ENCODE measurements at places on chromosomes 16 and 17. TPM values are rescaled to one million over a fixed set of nuclear protein-coding genes. Genes with fewer than 3 reads are reported as not detected.

GRCh38 chr17:71111934-71112333 is 942.6 kb downstream of the KCNJ2 start:
- peaks cover 19% of the 10 kb centered on the region for H3K4me1 ChIP-seq
- no peaks in the 10 kb centered on the region for H3K36me3 ChIP-seq
- peak overlapping the region; percentile 39 for H3K27ac ChIP-seq
- H3K27me3 ChIP-seq, result no peaks in the 10 kb centered on the region
- DNase-seq, result no peak

GRCh38 chr16:15686287-15686686 is 36.2 kb downstream of the NDE1 start:
- H3K4me1 ChIP-seq, result peaks cover 3% of the 10 kb centered on the region
- DNase-seq, result no peak
- no peak overlapping the region for H3K27ac ChIP-seq
- H3K36me3 ChIP-seq, result no peaks in the 10 kb centered on the region
- H3K4me3 ChIP-seq, result no peak overlapping the region

ABAT gene
- total RNA-seq, result 0.95 TPM

DNA sequence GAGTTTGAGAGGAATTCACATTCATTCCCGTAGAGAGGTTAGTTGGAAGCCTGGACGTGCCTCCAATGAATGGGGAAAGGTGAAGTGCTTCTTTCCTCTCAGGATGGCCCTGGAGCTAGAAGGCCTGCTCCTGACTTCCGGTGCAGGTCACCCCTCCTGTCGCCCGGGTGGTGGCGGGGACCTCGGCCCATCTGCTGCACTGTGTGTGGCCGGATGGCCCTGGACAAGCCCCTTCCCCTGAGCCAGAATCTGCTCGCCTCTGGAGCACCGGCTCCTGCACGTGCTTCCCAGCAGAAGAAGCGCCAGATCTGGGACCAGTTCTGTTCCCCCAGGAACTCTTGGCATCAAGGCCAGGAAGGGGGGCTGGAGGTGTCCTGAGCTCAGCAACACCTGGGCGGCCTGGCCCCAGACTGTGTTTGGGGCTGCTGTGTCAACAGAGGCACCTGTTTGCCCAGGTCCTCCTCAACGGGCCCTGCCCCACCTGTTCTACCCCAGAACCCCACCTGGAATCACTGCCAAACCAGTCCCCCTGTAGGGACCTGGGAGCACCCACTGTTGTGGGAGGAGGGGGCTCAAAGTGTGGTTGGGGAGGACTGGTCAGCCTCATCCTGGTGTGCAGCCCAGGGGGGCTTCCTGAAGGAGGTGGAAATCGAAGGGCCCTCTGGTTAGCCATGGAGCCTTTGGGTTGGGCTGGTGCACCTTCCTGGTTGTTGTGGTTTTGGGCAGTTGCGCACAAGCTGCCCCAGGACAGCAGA is 5.1 kb upstream of the PERCC1 start:
- DNase-seq, result no peak
- no peak overlapping the region for H3K4me3 ChIP-seq
- H3K27me3 ChIP-seq, result no peaks in the 10 kb centered on the region
- no peaks in the 10 kb centered on the region for H3K36me3 ChIP-seq

TBC1D26 gene
- not detected for total RNA-seq

DNA sequence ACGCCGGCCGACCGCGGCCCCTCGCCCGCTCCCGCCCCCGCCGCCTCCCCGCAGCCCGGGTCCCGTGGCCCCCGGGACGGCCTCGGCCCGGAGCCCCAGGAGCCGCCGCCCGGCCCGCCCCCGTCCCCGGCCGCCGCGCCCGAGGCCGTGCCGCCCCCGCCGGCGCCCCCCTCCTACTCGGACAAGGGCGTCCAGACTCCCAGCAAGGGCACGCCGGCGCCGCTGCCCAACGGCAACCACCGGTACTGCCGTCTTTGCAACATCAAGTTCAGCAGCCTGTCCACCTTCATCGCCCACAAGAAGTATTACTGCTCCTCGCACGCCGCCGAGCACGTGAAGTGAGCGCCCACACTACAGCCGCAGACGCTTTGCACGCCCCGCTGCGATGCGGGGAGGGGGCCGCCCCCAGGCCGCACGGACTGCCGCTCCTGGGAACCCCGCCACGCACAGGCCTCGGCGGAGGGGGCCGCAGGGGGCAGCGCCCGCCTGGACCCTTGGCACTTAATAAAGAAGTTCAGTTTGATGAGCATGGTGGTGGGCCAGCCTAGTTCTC is 35.5 kb upstream of the ZC3H18 start:
- H3K27me3 ChIP-seq, result peaks cover 7% of the 10 kb centered on the region
- no peak overlapping the region for H3K27ac ChIP-seq
- 0 out of 2 replicates have a peak, but pooled peaks cover 6% of the 10 kb centered on the region for H3K4me1 ChIP-seq
- peak; percentile 19 for DNase-seq
- H3K4me3 ChIP-seq, result peak overlapping the region; percentile 69
- H3K36me3 ChIP-seq, result no peaks in the 10 kb centered on the region

GRCh38 chr17:1810450-1811103 is 19.1 kb downstream of the SMYD4 start:
- no peaks in the 10 kb centered on the region for H3K27me3 ChIP-seq
- no peak overlapping the region for H3K4me3 ChIP-seq
- no peak overlapping the region for H3K27ac ChIP-seq
- H3K4me1 ChIP-seq, result peaks cover 8% of the 10 kb centered on the region
- DNase-seq, result no peak

DNA sequence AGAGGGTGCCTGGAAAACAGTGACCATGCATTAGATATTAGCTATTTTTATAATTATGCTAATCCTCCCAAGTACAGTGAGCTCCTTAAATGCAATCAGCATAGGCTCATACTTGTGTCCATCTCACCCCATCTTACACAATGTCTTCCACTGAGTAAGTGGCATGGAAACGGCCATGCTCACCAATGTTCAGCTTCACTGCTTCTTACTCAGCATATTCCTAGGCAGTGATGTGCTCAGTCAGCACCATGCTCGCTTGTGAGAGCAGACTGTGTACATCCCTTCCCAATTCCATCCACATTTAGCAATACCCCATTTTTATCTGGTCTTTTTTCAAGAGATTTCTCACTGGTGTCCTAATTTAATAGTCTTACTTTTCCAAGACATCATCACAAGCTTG is 454.8 kb upstream of the SOX9 start:
- no peak for DNase-seq
- no peak overlapping the region for H3K4me3 ChIP-seq
- H3K36me3 ChIP-seq, result no peaks in the 10 kb centered on the region
- H3K27me3 ChIP-seq, result no peaks in the 10 kb centered on the region
- H3K4me1 ChIP-seq, result no peaks in the 10 kb centered on the region

HSD17B2 gene
- 5.2 TPM for total RNA-seq

- H3K27me3 ChIP-seq, result no peaks in the 10 kb centered on the region
- H3K4me1 ChIP-seq, result no peaks in the 10 kb centered on the region
- peaks cover 8% of the 10 kb centered on the region for H3K36me3 ChIP-seq
- no peak overlapping the region for H3K27ac ChIP-seq
- no peak for DNase-seq
These were observed 11.1 kb downstream of the STXBP4 start for GRCh38 chr17:54979657-54980056.

- no peak for DNase-seq
- no peaks in the 10 kb centered on the region for H3K4me1 ChIP-seq
- no peaks in the 10 kb centered on the region for H3K36me3 ChIP-seq
- no peak overlapping the region for H3K4me3 ChIP-seq
- no peaks in the 10 kb centered on the region for H3K27me3 ChIP-seq
These were observed 13.3 kb upstream of the CAVIN1 start for GRCh38 chr17:42436391-42436790.

DNA sequence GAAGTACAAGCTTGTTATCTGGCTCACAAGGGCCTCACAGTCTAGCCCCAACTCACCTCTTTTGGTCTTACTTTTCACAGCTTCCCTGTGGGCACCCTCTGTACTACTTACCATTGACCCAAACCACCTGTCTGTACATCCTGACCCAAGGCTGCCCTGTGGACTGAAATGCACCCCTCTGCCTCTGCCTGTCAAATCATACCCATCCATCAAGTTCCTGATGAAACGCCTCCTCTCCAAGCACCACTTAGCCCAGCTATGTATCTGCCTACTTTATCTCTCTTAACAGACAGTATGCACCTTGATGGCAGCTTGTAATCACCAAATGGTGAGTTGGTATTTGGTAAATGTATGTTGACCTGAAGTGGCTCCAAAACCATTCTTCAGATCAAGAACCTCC is 7.5 kb upstream of the MAP3K14 start:
- H3K4me3 ChIP-seq, result no peak overlapping the region
- no peak for DNase-seq
- no peaks in the 10 kb centered on the region for H3K27me3 ChIP-seq
- H3K4me1 ChIP-seq, result peaks cover 27% of the 10 kb centered on the region
- no peak overlapping the region for H3K27ac ChIP-seq

CTF1 gene
- 0.29 TPM for total RNA-seq

SCGB1C2 gene
- total RNA-seq, result not detected

- peaks cover 22% of the 10 kb centered on the region for H3K4me1 ChIP-seq
- no peak overlapping the region for H3K4me3 ChIP-seq
- no peaks in the 10 kb centered on the region for H3K36me3 ChIP-seq
- DNase-seq, result peak; percentile 62
These were observed 412.3 kb upstream of the CDH11 start for GRCh38 chr16:65534121-65534528.

GRCh38 chr17:4796552-4796920 is 572 bp downstream of the PSMB6 start:
- peak overlapping the region; percentile 96 for H3K4me3 ChIP-seq
- peak overlapping the region; percentile 55 for H3K27ac ChIP-seq
- H3K36me3 ChIP-seq, result peaks cover 5% of the 10 kb centered on the region

DNA sequence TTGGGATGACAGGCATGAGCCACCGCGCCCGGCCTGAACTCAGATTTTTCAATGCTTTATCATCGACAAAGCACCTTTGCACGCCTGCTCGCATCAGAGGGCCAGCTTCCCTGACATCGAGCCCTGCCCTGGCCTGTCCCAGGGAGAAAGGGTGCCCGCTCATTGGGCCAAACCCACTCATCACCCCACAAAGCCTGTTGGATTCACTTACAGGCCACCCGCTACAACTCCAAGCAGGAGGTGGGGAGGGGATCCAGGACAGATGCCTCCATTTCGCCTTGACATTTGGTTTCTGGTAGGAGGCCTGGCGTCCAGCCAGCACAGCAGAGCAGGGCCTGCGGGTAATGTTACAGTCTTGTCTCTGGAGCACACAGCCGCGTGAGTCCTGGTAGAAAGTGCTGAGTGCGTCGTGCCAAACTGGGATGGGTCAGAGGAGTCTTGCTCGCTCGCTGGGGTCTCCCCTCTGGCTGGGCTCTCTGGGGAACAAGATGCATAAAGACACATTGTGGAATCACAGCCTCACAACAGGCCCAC is 19.8 kb downstream of the SMTNL2 start:
- DNase-seq, result no peak
- no peak overlapping the region for H3K4me3 ChIP-seq
- no peaks in the 10 kb centered on the region for H3K4me1 ChIP-seq
- peaks cover 8% of the 10 kb centered on the region for H3K27me3 ChIP-seq
- H3K36me3 ChIP-seq, result no peaks in the 10 kb centered on the region

DNA sequence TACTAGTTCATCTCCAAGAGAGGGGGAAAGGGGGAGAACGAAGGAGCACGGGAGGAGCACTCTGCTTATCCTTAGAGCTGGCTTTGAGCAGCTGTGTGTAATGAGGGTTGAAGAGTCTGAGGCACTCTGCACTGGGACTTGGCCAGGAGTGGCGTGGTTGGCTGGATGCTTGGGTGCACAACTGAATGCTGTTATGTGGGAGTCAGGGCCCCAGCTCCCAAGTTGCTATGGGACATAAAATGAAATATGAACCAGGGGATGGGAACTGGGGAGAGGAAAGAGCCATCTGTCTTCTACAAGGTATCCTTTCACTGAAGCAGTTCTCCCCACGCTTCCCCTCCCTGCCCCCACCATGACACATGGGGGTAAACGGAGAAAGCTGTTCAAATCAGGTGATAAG is 105.9 kb upstream of the ANKFN1 start:
- H3K27me3 ChIP-seq, result peaks cover 4% of the 10 kb centered on the region
- no peaks in the 10 kb centered on the region for H3K4me1 ChIP-seq
- no peaks in the 10 kb centered on the region for H3K36me3 ChIP-seq

GRCh38 chr17:65013613-65014391 is 42.7 kb downstream of the GNA13 start:
- H3K36me3 ChIP-seq, result peaks cover 25% of the 10 kb centered on the region
- no peak overlapping the region for H3K27ac ChIP-seq
- H3K4me1 ChIP-seq, result peaks cover 30% of the 10 kb centered on the region
- H3K27me3 ChIP-seq, result no peaks in the 10 kb centered on the region
- H3K4me3 ChIP-seq, result no peak overlapping the region

- H3K27me3 ChIP-seq, result no peaks in the 10 kb centered on the region
- peaks cover 25% of the 10 kb centered on the region for H3K4me1 ChIP-seq
- H3K27ac ChIP-seq, result no peak overlapping the region
- no peaks in the 10 kb centered on the region for H3K36me3 ChIP-seq
- H3K4me3 ChIP-seq, result no peak overlapping the region
These were observed 106.4 kb downstream of the SLC39A11 start for GRCh38 chr17:72985882-72986720.

TNRC6C gene
- total RNA-seq, result 6.0 TPM

CES1 gene
- not detected for total RNA-seq

CDH13 gene
- total RNA-seq, result 0.36 TPM

CTRL gene
- 1.6 TPM for total RNA-seq

GRCh38 chr16:78443542-78444364 is 344.3 kb downstream of the WWOX start:
- no peak overlapping the region for H3K4me3 ChIP-seq
- H3K27ac ChIP-seq, result no peak overlapping the region
- H3K27me3 ChIP-seq, result no peaks in the 10 kb centered on the region
- H3K36me3 ChIP-seq, result no peaks in the 10 kb centered on the region
- no peak for DNase-seq
- H3K4me1 ChIP-seq, result no peaks in the 10 kb centered on the region

DNA sequence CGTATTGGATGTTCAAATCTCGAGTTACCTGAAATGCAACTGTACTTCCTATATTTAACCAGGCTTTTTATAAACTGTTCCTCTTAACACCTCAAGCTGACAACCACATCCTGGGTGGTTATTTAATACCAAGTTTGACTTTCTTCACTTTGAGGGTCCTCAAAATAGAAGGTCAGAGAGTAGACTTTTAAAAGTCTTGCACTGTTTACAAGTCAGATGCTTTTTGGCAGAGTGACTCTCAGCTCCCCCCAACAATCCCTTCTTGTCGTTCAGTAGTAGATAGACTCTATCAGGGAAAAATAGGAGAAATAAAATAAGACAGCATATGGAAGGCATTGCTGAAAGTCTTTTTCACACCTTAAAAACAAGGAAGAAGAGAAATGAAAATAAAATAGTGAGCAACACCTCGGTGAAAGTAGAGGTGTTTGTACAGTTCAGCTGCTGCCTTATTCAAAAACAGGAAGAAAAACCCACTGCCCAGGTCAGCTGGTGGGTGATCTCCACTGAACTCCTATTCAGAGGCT is 650.4 kb downstream of the WWOX start:
- H3K27ac ChIP-seq, result no peak overlapping the region
- no peaks in the 10 kb centered on the region for H3K4me1 ChIP-seq
- DNase-seq, result no peak
- no peaks in the 10 kb centered on the region for H3K36me3 ChIP-seq
- no peak overlapping the region for H3K4me3 ChIP-seq
- no peaks in the 10 kb centered on the region for H3K27me3 ChIP-seq

DNA sequence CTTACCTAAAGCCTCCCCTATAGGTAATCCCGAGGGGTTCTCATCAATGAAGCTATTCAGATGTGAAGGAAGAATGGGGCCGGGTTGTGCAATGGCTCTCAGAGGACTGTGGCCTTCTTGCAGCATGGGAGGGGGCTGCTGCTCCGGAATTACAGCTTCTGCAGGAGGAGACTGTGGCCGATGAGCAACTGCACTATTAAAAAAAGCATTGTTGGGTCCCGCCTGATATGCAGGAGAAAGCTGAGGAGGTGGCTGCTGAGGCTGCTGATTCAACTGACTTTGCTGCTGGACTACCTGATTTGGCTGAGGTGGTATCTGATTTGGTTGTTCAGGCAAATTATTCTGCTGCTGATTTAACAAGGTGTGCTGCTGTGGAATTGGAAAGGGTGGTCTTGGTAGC is 64.8 kb downstream of the CACNG1 start:
- peaks cover 50% of the 10 kb centered on the region for H3K36me3 ChIP-seq
- DNase-seq, result no peak
- no peak overlapping the region for H3K4me3 ChIP-seq
- H3K27ac ChIP-seq, result no peak overlapping the region
- H3K27me3 ChIP-seq, result no peaks in the 10 kb centered on the region

FLOT2 gene
- total RNA-seq, result 34.7 TPM
